ENCODE measurements at places on chromosomes 12 and 14.

DNA sequence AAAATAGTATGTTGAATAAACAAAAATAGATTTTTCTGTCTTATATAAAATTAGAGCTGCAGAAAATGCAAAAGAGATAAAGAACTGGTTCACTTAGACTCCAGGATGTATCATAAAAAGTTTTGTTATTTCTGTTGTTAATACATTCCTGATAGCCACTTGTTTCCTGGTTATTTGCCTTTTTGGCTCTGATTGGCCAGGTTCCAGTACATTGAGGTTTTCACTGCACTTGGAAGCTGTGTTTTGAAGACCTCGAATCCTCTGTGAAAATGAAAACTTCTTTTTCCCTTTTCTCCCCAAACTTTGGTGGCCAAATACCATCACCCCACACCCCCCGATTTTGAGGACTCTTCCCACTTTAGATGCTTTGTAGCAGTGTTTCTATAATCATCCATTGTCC lies 525.3 kb downstream of the MED13L start:
- no peak for DNase-seq

DNA sequence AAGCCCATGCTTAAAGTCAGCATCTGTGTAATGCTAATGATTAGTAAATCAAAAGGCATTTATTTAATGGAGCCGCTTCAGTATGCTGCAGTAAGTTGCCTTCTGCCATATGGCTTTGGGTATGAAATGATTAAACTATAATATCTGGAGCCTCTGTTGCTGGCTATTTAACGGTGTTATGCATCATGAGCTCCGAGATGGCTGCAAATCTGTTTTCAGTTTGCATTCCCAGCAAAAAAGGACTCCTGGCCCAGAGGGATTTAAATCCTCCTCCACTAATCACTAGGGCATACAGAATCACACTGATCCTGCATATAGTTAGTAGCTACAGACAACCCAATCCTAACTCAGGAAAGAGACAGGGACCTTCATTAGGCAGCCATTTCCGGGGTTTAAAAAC lies 171.5 kb upstream of the EEA1 start:
- no peak for DNase-seq

GRCh38 chr12:16159571-16159970 lies 117.9 kb downstream of the SLC15A5 start:
- DNase-seq, result no peak

DNA sequence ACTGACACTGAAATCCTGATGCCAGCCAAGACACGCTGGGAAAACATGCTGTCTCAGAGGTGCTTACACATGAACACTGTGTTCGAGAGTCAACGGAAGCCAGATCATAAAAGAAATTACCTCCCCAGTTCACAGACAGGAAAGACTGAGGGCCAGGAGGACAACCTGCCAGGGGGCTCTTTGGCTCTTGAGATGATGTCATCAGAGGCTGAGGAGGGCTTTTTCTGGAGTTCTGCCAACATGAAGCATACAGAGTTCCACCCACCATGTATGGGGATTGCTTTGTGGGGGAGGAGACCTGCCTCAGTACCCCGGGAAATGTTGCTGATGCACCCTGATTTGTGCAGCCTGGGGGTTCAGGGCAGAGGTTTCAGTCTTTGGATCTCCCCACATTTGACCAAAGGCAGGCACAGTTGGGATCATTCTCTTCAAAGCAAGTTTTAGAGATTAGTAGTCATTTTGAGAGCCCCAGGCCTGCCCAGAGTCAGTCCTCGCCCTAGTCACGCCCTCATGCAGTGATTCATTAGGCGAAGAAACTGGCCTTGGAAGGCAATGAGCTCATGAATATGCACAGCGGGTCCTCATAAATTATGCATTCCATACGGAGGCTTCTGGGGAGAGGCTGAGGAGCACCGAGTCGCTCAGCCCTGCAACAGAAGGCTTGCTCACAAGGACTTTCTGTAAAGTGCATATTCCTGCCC lies 34.9 kb upstream of the EML1 start:
- no peak for DNase-seq

GRCh38 chr12:114272605-114273004 lies 133.3 kb downstream of the TBX5 start:
- DNase-seq, result no peak

- DNase-seq, result no peak
These were observed 273.1 kb downstream of the TMTC2 start for GRCh38 chr12:82959821-82960220.

DNA sequence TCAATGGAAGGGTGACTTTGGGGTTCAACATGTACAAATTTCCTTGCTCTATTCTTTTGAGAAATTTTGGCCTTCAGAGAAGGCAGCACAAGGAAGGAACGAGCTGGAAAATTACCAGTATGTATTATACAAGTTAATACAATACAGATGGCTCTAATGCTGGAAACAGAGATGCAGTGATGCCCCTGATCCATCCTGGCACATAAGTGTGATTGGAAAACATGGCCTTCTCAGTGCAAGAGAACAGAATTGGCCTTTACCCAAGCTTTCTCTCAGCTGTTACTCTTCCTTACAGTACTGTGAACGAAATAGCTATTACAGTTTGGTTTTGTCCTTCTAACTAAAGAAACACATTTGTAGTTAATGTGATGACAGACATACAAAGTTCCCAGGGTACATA lies 102.5 kb upstream of the GPHB5 start:
- no peak for DNase-seq

GRCh38 chr12:123813349-123813748 lies 51.2 kb downstream of the DNAH10 start:
- DNase-seq, result no peak

- DNase-seq, result no peak
These were observed 13.6 kb upstream of the PAX9 start for GRCh38 chr14:36647824-36648753.

- DNase-seq, result no peak
These were observed 64.1 kb downstream of the ITPR2 start for GRCh38 chr12:26768611-26769603.

DNA sequence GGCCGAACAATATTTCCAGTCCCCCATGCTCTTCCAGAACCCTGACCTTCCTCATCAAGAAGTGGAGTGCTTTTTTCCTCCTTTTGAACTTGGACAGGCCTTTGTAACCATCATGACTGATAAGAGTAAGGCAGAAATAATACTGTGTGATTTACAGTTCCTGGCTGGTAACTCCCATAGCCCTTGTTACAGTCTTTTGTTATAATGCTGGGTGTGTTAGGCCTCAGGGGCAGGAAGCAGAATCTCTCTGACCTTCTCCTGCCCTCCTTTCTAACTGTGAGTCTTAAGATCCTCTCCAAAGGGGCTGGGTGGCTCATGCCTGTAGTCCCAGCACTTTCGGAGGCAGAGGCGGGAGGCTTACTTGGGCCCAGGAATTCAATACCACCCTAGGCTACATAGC lies 59.5 kb downstream of the BCAT1 start:
- DNase-seq, result no peak

DNA sequence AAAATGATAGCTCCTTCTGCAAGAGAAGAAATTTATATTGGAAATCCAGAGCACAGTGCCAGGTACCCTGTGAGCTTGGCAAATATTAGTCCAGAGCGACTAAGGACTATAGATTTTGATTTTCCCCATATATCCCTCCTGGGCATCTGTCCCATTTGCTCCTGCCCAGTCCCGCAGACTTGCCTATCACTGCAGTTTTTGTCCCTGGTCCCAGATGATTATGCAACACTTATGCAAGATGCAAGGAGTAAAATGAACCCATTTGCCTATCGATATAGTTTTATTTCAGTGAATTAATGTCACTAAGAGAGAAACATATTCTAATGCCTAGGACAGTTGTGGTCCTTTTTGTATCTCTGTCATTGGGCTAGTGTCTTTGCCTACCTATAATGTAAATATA lies 215.9 kb upstream of the BMP4 start:
- DNase-seq, result no peak

DNA sequence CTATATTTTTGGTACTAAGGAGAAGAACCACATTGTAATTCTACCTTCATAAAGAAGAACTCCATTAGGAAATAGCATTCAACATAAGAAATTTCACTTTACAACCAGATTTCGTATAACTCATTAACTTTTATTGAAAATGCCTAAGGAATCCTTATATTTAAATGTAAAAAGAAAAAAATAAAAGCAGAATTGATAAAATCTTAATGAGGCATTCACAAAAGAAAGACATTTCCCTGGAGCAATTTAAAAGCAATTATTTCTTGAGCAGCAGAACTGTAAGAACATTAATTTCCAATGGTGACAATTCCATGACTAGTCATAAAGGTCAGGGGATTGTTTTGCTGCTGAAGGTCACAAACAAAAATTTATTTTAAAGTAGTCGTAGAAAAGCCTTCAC lies 1192.8 kb upstream of the TMEM132C start:
- DNase-seq, result no peak

DNA sequence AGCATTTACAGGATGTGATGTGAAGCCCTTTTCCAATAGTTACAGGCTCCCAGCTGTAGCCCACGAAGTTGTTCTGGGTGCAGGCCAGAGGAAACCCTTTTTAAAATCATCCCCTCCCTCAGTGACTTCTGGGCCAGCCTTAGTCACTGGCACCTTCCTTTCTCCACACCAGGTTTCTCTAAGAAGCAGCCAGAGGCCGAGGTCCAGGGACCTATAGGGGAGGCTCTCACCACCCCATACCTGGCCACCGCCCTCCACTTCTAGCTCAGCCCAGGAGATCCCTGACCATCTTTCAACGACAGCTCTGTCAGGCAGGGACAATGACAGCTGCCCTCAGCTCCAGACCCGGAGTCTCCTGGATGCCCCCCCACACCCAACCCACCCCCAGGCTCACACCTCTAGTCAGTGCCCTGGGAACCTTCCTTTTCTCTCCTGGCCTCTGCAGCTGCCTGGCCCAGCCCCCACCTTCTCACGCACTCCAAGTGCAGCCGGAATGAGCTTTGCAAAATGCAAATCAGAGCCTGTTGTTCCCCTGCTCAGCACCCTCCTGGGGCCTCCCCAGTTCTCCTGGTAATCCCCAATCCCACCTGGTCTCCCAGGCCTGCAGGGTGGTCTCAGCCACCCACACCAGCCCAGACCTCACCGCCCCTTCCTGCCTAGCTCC lies 46.7 kb downstream of the TESC start:
- DNase-seq, result no peak

GRCh38 chr14:76514213-76514998 lies 138.5 kb downstream of the ESRRB start:
- DNase-seq, result no peak

DNA sequence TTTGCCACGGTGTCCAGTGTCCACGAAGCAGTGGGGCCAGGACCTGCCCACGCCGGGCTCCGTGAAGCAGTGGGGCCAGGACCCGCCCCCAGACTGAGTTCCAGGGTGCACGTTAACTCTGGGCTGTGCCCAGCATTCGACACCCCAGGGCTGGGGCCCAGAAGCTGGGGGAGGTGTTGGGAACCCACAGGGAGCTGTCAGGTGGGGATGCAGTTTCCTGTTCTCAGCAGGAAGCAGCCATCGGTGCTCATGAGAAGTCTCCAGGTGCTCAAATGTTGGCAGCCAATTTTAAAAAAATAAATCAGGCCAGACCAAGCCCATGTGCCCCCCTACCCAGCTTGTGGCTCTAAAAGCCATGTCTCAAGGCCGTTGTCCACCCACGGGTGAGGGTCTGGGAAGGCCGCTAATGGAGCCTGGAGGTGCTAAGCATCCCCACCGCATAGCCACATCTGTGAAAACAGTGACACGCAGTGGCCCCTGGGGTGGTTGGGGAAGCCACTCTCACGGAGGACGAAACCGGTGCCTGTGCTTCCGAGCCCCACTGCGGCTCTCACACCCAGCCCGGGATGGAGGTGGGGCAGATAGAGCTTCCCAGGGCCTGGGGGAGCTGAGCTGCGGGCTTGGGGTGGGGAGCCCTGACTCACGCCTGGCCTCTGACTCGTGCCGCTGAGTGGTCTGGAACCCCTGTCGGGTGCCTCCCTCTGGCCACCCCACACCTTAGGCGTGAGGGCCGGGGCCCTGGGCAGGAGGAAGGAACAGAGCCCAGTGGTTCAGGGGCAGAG lies 53.5 kb downstream of the FBRSL1 start:
- DNase-seq, result no peak

DNA sequence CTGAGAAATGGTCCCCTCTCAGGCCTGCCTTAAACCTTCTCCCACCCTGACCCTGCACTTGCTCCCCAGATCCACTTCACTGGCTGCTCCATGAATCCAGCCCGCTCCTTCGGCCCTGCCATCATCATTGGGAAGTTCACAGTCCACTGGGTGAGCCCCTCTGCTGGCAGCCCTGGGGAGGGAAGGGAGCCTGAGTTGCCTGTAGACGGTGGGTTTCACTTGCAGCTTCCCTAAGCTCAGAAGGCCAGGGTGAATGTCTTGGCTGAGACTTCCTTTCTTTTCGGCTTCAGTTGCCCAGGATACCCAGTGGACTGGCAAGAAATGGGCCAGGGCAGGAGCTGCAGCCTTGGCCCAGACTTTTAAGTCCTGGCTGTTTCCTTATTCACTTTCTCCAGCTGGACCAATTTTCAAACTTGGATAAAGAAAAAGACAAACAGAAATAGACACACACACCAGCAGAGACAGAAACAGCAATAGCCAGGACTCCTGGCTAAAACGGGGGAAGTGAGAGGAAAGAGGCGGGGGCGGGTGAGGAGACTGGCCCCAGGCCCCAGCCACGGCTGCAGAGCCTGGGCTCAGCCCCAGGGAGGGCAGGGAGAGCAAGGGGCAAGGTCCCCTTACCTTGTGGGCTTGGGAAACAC lies 2.0 kb downstream of the AQP6 start:
- no peak for DNase-seq

DNA sequence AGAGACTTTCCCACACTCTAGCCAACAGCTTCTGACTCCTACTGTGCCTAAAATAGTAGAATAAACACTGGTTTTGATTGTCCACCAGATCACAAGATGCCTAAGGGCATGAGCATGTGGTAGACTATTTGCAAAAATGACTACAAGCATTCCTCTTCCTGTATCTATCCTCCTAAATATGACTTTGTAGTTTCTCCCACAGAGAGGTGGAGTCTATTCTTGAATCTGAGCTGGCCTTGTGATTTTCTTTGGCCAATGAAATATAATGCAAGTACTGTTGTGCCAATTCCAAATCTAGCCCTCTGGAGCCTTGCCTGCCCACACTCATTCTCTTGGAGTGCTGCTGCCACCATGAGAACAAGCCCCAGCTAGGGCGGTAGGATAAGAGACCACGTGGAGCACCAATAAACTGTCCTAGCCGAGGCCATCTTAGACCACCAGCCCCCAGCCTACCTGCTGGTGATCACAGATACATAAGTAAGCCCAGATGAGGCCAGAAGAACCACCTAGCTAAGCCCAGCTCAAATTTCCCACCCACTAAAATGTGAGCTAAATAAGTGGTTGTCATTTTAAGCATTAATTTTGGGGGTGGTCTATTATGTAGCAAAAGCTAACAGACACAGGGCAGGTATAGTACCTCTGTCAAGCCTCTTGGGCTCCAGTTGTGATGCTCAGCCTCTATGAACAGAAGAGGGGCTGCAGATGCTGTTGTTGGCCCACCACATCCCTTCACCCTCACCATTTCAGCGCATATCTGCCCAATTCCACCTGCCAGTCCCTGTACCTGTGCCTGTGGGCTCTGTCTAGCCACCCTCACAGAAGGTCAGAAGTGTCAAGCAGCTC lies 17.9 kb downstream of the ZFP36L1 start:
- no peak for DNase-seq

GRCh38 chr12:102690253-102690652 lies 209.9 kb upstream of the IGF1 start:
- no peak for DNase-seq

Data from cerebellar nuclear complex (tissue), 1 donor.